ENCODE measurements at places on chromosomes 6 and 20.

DNA sequence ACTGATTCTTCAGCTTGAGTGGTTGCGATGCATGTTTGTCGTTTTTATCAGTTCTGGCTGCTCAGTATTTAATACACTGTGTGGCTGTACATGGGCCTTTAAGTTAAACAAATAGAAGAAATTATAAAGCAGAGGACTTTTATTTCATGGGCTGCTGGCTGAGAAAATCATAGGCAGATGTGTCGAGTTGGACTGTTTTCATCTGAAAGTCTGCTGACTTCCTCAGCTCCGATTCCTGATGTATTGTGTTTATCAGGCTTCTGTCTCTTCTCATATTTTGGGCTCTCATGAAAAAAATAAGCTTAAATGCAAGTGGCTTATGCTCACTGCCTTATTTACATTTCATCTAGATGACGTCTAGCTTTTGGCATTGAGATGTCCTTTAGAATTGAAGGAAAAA lies 129.5 kb upstream of the GGTLC1 start:
- no peak for DNase-seq

DNA sequence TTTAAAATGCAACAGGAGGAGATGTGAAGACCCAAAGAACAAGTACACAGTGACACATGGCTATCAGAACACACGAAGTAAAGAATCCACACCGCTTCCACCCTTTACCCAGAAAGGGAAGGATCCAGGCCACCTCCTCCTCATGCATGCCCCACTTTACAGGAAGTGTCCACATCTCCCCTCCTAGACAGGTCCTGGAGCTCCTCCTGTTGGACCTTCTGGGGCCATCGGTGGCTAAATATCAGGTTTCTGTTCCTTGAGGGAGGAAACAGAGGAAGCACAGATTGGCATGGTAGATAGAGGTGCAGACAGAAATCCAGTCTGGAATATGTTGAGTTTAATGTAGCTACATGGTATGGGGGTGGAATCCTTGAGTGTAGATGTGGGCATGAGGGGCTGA lies 10.9 kb downstream of the NINL start:
- DNase-seq = peak; percentile 17

GRCh38 chr20:199996-200395 lies 10.5 kb upstream of the DEFB128 start:
- peak; percentile 64 for DNase-seq

GRCh38 chr6:101403216-101403945 lies 9.9 kb downstream of the GRIK2 start:
- DNase-seq = no peak

- no peak for DNase-seq
Observed at GRCh38 chr6:167238146-167238693, 52.9 kb upstream of the UNC93A start.

DNA sequence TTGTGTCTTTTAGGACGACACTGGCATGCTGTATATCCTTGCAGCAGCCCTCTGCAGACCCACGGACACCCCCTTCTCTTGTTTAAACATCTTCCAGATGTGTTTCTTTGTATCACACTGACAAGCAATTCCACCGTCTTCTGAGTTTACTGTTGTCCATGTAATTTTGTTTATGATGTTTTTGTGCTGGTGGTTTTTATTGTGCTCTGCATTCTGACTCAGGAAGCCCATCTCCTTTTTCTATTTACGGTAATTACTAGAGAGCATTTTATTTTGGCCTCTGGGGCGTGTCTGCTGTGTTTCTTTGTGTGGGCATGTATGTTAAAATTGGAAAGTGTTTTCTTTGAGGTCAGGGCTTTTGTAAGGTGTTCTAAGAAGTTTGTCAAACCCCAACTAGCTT lies 111.9 kb downstream of the JARID2 start:
- DNase-seq = no peak

DNA sequence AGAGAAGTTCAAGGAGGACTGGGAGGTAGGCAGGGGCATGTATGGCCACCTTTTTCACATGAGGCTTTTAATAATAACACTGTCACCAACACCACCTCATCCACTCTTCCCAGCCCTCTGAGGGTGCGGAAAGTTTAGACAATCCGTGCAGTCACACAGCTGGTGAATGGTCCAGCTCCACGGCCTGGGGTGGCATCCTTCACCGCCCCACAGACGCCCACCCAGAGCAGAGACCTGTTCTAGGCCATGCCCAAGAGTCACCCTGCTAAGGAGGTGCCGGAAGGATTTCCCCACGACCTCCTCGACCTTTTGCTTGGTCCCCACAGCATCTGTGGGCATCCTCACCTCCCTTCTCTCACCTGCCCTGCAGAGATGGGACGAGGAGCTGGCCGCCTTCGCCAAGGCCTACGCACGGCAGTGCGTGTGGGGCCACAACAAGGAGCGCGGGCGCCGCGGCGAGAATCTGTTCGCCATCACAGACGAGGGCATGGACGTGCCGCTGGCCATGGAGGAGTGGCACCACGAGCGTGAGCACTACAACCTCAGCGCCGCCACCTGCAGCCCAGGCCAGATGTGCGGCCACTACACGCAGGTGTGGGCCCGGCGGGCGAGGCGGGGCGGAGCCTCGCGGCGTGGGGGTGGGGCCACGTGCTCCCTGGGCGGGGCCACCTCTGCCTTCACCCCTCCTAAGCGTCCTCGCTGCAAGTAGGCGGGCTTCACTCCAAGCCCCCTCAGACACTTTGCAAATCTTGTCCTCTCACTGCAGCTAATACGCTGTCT lies 4.4 kb downstream of the PI16 start:
- no peak for DNase-seq

- DNase-seq = no peak
Observed at GRCh38 chr6:3405679-3406078, 51.2 kb downstream of the SLC22A23 start.

Data from OCI-M1 (cell line).